ENCODE measurements at places on chromosomes 7 and 10.
A peak's percentile ranks its signal among the peaks of the same experiment; 100 is the strongest.

DNA sequence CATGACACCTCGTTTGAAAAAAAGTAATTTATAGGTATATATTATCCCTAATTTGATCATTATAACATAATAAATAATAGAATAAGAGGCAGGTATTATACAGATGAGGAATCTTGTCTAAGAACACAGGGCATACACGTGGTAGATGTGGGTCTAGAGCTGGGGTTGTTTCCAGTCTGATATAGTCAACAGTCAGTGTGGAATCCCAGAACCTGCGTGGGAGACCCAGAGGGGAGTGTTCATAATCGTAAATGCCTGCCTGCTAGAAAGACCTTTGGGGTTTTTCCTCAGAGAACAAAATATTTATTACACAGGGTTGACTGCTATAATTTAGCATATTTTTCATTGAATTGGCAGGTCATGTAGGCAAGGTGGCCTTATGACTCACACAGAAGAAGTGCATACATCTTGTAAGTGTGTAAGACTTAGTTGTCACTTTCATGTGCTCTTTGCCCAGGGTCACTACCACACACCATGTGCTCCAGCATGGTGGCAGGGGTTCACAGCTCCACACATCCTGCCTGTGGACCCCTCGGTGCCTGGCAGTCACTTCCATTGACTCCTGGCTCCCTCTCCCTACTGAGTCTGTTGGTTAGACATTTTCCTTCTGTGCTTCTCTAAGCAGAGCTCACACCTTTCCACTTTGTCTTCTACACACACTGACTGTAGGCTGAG lies 94.9 kb upstream of the IKZF1 start:
- no peak for DNase-seq

DNA sequence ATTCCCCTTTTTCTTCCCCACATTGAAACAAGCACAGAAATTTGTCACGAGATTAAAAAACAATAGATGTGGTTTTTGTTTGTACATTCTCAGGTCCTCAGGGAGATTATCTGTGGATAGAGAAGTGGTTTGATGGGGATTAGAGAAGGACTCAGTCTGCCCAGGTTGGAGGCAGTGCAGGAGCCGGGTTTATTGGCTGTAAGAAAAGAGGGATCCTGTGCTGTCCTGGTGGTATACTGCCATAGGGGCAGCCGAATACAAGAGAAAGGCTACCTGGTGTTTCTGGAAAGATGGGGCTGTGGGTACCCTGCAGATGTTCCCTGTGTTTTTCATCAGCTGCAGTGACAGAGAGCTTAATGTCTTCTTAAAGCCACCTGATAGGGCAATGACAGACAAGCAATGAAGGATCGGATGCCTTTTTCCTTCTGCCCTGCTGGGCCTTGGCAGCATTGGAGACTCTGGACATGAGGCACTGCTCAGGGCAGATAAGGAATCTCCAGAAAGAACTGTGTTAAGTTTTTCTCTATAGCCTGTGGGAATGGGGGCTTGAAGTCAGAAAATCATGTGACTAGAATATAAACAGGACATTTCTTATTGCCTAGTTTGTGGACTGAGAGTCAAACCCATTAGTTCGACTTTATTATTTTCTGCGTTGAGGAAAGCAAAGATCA lies 18.1 kb upstream of the GPR141 start:
- DNase-seq: no peak

- no peak for DNase-seq
These were observed 60.2 kb downstream of the ADRA2A start for GRCh38 chr10:111137007-111137406.

DNA sequence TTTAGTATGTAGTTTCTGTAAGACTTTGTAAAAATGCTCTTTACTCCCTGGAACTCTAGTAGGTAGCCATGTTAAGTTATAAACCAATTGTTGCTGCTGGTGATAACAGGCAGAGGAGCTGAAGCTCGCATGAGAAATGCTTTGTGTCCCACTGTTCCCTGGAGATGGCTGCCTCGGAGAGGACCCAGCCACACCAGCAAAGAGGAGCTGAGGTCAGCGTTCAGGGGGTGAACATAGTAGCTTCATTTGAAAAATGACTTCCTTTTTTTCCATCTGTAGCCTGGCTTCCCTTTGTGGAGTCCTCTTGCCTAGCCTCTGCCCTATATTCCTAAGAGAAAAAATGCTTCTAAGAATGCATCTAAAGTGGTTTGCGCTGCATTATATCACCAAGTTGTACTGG lies 20.3 kb downstream of the CELF2 start:
- DNase-seq: no peak

DNA sequence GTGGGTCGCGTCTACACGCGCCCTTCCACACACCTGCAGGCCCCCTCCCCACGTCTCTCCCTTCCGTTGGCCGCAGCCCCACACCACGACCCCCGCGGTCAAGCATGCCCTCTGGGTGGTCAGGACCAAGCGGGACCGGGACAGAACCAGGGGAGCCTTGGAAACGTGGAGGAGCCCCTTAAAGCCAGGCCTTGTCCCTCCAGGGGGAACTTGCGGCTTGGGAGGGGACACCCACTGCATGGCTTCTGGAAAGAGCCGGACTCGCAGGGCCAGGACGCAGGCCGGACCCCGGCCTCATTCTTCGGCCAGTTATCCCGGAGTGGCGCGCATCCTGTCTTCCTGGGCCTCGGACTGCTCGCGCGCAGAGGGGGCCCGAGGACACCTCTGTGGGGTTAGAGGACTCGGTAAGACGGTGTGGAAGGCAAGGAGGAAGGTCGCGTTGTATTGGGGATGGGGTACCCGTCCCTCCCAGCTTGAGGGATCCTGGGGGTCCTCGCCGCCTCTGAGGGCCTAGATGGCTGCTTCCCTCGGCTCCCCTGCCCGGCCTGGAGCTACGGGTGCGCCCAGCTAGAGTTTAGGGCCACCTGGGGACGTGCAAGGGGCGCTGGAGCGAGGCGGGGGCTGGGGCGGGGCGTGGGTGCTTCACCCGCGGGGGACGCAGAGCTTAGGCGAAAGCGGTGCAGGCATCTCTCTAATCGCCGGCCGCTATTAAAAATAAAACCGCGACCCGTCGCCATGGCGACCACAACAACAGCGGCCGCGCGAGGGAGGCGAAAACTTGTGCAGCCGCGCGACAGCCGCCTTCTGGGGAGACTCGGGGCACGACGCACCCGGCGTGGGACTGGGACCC lies 1.8 kb upstream of the PDGFA start:
- DNase-seq: peak; percentile 82

- DNase-seq: no peak
These were observed 152.1 kb upstream of the TARP start for GRCh38 chr7:38425509-38425908.

- DNase-seq: peak; percentile 64
These were observed 43.7 kb downstream of the UNC5B start for GRCh38 chr10:71255808-71256660.

- DNase-seq: no peak
These were observed 5.8 kb upstream of the FAM3C start for GRCh38 chr7:121401896-121402295.

DNA sequence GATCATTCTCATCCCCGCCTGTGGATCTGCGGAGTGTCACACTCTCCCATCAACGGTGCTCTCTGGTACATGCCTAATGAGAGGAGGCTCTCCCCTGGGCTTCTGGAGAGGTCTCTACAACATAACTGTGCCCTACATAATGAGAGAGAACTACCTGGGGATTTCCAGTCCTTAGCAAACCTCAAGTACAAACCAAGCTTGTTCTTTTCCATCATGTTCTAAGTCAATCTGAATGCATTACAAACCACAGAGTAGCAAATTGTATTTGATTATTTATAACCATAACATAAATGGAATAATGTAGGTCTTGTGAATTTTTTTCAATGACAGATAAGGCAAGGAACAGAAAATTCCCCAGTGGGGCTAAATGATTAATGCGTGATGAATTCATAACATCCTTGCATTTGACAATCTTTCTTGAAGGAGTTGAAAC lies 412.4 kb upstream of the NRP1 start:
- DNase-seq: peak; percentile 1

DNA sequence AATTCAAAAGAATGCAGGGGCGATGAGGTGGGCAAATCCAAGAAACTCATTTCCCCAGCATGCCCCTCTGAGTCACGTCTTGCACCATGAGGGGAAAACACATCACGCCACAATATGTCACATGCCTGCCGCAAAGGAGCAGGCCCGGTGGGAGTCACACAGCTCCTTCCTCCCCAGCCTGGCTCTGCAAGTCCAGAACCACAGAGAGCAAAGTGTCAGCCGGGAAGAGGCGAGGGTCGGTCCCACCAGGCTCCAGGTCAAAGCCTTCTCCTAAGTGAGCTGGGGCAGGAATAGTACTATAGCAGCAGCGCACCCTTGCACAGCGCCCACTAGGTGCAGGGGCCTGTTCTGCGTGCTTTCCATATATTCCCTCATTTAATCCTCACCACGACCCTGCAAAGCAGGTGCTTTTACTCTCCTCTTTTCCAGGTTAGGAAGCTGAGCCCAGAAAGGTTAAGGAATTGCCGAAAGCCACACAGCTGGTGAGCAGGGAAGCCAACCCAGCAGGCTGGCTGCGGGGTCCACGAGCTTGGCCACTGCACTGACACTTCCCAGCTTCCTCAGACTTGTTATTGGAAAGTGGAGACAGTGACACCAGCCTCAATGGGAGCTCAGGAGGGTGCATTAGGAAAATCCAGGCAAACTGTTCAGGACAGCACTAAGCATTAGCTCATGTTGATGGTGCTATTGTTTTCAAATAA lies 94.0 kb upstream of the ZMIZ1 start:
- peak; percentile 90 for DNase-seq

DNA sequence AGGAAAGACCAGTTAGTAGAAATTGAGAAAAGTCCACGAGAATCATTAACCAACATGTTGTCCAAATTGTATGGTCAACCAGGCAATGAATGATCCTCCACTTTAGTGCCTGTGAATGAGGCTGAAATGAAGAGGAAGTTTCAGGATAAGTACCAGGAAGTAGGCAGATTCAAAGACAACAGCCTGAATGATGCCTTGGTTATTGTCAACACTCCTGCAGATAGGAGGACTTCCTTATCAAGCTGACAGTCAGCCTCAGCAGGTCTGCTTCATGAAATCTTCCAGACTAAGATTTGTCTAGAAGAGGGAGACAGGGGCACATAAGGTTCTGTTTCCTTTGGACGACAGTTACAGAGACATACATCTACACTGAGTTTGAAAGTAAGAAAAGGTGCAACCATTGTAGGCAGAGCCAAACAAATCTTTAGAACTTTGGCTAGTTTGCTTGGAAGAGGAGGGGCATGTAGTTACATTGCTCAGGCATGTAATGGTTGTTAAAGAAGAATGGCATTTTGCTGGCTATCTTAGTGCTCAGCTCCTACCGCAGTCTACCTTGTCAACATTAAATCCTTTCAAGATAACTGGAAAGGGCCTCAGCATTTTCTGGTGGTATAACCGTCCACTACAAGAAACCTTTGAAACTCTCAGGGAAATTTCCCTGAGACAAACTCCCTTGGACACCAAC lies 81.4 kb downstream of the ABI1 start:
- no peak for DNase-seq

- DNase-seq: no peak
These were observed 17.5 kb upstream of the TEX36 start for GRCh38 chr10:125700355-125700911.

DNA sequence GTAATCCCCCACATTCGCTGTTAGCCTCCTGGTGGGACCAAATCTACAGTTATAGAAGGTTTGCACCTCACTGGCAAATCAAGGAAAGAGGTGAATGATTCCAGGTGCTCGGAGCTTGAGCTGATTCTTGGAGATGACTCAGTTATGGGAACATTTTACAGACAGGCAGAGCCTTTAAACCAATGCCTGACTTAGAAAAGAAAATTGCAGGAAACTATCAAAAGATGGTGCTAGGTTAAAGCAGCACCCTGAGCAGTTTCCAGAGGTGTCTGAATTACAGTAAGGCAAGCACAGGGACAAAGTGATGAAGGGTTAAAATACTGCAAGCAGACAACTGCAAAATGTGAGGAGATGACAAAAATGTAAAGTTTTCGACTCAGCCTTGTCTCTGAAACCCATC lies 2.9 kb downstream of the LRRTM3 start:
- DNase-seq: no peak

DNA sequence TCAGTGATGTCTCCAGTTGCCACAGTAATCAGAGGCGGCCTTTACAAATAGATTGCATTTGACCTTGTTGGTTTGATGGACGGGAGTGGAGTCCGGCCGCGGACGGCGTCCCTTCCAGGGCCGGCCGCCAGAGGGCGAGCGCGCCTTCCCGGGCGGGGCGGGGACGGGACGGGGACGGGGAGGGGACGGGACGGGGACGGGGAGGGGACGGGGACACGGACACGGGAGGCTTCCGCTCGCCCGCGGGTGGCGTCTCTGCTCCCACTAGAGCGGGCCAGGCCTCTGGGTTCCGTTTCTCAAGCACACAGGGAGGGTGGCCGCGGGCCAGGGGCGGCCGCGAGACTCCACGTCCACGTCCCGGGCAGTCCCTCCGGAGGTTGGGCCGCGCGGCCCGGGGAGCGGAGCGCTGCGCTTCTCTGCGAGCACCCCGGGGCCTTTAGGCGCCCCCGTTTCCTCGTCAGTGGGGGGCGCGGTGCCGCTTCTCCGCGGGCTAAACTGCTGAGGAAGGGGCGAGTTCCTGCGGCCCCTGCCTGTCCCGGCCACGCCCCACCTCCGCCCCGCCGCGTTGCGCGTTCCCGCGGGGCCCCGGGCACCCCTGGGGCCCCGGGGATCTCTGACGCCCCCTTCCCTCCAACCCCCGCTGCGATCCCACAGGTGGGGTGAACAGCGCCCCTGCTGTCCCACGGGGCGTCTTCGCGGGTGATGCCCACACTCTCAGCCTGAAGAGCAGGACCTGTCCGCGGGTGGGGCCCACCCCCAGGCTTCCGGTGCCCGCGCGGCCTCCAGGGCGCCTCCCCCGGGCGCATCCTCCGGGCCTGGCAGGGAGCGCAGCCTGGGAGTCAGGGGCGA lies 84.2 kb upstream of the MKI67 start:
- DNase-seq: peak; percentile 56

GRCh38 chr10:131979821-131980270 lies 1.9 kb downstream of the BNIP3 start:
- DNase-seq: peak; percentile 45

DNA sequence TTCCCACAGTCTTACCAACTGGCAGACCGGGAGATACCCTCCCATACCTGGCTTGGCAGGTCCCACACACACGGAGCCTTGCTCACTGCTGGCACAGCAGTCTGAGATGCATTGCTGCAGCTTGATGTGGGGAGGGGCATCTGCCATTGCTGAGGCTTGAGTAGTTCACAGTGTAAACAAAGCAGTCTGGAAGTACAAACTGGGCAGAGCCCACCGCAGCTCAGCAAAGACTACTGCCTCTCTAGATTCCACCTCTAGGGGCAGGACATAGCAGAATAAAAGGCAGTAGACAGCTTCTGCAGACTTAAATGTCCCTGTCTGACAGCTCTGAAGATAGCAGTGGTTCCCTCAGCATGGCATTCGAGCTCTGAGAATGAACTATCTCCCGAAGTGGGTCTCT lies 69.6 kb upstream of the RELN start:
- no peak for DNase-seq

GRCh38 chr10:95505641-95506040 lies 55.5 kb downstream of the SORBS1 start:
- DNase-seq: no peak

DNA sequence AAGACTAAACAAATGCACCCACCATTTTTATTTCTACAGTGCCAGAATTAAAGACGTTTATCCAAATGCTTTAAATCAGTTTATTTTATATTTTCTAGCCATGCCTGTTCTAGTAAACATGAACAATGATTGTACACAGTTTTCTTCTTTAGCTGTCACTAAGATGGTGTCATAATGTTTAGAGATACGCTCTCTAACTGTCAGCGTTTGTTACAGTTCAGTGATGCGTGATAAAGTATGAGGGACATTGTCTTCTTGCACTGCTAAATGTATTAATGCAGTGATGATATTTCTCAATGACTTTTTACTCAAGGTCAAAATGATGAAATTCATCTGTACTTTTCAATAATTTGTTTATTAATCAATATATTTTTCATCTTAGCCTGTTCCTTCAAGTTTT lies 513.6 kb downstream of the ATRNL1 start:
- no peak for DNase-seq

- DNase-seq: no peak
These were observed 49.4 kb downstream of the ARHGAP22 start for GRCh38 chr10:48555310-48556042.

All from hepatic stellate cell (primary cell).